ENCODE measurements at places on chromosomes 7 and 10.

- DNase-seq = no peak
Measured at GRCh38 chr7:66076462-66077329, 1.1 kb downstream of the ASL start.

- DNase-seq = no peak
Measured at GRCh38 chr10:72720814-72721660, 29.1 kb downstream of the MCU start.

GRCh38 chr7:158816995-158817394, 12.3 kb downstream of the ESYT2 start:
- no peak for DNase-seq

- no peak for DNase-seq
Measured at GRCh38 chr10:52818019-52818418, 45.4 kb upstream of the MBL2 start.

DNA sequence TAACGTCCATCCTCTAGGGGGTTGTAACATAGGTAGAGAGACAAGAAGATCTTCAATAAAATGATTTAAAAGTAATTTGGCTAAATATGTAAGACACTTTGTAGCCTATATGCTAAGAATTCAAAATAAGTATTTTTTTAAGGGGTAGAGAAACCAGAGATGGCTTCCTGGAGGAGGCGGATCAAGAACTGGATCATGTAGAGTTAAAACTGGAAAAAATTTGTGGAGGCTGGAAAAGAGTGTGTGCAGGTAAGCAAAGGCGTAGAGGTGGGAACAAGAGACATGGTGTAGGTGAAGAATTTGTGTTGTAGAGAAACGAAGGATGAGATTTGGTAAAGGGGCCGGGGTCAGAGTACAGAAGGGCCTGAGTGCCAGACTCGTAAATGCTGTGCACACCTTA, 172.6 kb downstream of the TMEM178B start:
- DNase-seq = no peak

- DNase-seq = no peak
Measured at GRCh38 chr10:132205650-132206376, 19.1 kb downstream of the DPYSL4 start.

GRCh38 chr10:133391761-133392518, 2.0 kb upstream of the MTG1 start:
- DNase-seq = no peak

DNA sequence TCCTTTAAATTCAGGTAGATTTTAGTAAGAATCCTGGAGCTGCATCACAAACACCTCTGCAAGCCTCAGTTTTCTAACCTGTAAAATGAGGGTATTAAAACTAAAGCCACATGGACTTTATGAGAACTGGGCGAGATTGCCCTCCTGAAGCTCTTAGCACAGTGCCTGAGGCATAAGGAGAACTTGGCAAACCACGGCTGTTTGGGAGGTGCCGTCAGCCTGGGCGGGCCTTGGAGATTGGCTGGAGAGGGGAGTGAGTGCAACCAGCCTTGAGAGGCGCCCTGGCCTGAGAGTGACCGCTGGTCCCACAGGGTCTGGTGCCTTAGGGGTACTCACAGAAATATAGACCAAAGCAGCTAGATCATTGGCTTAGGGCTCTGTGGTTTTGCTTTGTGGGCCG, 5.4 kb upstream of the TNS3 start:
- DNase-seq = no peak

DNA sequence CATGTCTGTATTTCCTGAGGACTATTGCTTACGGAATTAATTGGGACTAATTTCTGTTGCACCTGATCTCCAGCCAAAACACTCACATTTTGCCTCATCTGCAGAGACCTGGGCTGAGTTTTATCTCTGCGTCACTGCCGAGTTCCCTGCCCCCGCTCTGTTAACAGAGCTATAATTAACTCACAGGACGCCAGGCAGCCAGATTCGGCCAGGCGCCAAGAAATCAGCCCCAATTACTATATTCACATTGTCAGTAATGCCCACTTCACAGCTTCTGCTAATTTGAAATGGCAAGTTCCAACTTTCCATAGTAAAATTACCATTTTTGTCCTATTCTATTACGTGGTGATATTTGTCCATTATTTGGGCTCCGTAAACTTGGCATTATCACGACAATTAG, 130.5 kb downstream of the CUX1 start:
- no peak for DNase-seq

- DNase-seq = no peak
Measured at GRCh38 chr10:90321132-90321816, 536.6 kb downstream of the HTR7 start.

DNA sequence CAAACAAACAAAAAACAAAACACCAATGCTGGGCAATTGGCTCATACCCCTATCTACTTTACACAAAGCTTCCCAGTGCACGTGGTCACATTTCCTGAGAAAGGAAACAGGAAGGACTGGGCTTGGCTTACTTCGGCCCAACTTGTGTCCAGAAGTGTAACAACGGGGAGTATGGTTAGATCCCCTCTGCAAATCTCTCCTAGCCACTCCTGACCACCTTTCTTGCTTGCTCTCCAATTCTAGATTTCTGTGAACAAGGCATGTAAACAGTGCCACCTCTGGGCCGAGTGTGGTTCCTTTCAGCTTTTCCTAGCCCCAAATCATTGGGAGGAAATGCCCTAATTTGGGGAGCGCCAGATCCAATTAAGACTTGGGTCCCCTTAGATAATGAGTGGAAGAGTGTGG, 21.0 kb upstream of the FRAT2 start:
- DNase-seq = no peak

DNA sequence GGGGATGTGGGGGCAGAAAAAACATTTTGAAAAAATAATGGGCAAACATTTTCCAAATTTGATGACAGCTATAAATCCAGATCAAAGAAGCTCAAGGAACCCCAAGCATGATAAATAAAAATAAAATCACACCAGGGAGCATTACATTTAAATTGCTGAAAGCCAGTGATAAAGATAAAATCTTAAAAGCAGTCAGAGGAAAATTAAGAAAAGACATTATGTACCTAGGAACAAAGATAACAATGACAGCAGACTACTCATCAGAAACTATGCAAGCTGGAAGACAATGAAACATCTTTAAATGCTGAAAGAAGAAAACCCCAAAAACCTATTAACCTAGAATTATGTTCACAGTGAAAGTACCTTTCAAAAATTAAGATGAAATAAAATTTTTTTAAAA, 23.3 kb downstream of the NEUROG3 start:
- no peak for DNase-seq

- no peak for DNase-seq
Measured at GRCh38 chr7:120539321-120539720, 266.3 kb downstream of the KCND2 start.

GRCh38 chr10:114131094-114131493, 42.9 kb downstream of the CCDC186 start:
- DNase-seq = no peak

- DNase-seq = no peak
Measured at GRCh38 chr7:45075871-45076796, 12.6 kb downstream of the NACAD start.

DNA sequence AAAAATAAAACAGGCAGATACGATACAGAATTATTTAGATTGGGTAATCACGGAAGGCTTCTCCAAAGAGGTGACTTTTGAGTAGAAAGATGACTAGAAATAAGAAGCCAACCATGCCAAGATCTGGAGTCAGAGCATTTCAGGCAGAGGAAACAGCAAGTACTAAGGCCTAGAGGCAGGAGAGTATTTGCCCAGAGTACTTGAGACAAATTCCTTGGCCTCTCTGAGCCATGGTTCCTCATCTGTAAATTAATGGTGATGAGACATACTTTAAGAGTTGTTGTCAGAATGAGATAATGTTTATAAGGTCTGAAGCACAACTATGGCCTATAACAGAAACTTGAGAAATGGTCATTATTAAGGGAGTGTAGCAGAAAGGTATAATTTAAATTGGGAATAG, 15.8 kb upstream of the GPR37 start:
- DNase-seq = no peak
